ENCODE measurements at places on chromosomes 1 and 21.

DNA sequence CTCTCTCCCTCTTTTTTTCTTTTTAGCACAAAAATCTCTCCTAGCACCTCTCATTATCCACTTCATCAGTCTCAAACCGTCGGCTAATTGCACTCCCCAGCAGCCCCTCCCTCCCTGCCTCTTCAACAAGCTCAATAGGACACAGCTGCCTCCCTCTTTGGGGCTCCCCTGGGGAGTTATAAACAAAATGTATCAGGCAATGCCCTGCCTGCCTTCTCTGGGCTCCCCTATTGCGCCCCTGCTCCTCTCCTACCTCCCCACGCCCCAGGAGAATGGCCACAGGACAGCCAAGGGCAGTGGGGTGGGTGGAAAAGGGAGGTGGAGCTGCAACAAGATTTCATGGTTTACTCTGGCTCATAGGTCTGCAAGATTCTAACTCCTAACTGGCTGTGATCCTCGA is 147.1 kb upstream of the GRIK3 start:
- DNase-seq = no peak

GRCh38 chr1:110879758-110880606 is 7.0 kb downstream of the CD53 start:
- no peak for DNase-seq

DNA sequence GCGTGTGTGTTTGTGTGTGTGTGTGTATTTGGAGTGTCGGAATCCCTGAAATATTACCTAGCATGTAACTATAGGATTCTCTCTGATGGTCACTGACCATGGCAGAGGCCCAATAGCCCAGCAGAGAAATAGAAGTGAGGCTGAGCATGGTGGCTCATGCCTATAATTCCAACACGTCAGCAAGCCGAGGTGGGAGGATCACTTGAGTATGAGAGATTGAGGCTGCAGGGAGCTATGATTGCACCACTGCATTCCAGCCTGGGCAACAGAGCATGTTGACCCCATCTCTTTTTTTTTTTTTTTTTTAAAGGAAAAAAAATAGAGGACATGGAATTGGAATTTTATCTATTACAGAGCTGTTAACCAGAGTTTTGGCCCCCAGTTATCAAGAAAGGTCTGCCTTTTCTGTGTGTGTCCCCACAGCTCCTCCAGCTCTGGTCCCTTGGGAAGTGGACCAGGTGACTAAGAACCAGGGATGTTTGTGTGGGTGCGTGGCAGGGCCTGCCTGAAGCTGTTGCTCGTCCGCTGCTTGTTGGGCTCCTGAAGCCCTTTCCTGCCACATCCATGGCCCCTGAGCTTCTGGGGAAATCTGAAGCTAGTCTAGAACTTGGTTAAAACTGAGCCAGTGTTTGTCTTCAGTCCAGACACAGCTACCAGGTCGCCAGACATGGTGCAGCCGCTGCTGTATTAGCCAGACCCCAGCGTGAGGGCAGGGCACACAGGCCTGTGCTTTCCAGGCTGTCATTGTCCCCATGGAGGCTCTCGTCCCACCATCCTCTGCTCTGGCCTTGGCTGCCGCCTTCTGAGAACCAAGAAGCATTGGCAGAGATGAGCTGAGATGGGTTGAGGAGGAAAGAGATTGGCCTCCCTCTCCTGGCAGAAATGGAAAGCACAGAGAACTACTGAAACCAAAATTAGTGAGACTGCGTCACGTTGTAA is 25.5 kb downstream of the CAPN9 start:
- no peak for DNase-seq

- no peak for DNase-seq
These were observed 76.9 kb upstream of the B3GALT5 start for GRCh38 chr21:39535646-39536437.

DNA sequence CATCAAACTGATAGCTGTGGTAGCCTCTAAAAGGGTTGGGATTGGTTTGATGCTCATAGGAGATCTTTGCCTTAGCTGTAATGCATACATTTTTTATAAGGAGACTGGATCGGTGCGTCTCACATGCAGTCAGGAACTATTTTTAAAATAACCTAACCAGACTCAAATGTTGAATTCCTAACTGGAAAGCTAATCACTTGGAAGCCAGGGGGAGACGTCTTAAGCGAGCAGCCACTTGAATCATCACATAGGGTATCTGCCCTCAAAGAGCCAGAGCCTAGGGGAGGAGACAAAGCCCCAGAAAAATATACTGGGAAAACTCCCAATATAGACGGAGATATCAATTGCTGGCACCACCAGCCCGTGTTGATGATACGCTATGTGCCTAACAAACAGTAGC is 61.7 kb upstream of the PUM1 start:
- no peak for DNase-seq

GRCh38 chr1:208162903-208163302 is 81.3 kb downstream of the PLXNA2 start:
- DNase-seq = no peak

DNA sequence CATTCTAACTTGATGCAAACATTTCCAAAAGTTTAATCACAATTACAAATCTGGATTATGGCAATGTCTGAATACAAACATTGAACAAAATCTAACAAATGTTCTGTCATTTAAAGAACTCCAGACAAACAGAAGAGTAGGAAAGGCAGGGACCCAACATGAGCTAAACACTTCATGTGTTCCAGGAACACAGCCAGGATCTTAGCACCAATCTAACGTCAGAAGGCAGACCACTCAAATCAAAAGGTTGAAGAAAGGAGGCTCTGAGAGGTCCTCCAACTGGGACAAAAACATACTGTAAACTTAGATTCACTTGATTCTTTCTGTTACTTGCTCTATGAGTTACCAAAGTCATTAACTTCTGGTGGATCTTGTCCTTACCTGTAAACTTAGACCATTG is 374.0 kb downstream of the NEGR1 start:
- no peak for DNase-seq

DNA sequence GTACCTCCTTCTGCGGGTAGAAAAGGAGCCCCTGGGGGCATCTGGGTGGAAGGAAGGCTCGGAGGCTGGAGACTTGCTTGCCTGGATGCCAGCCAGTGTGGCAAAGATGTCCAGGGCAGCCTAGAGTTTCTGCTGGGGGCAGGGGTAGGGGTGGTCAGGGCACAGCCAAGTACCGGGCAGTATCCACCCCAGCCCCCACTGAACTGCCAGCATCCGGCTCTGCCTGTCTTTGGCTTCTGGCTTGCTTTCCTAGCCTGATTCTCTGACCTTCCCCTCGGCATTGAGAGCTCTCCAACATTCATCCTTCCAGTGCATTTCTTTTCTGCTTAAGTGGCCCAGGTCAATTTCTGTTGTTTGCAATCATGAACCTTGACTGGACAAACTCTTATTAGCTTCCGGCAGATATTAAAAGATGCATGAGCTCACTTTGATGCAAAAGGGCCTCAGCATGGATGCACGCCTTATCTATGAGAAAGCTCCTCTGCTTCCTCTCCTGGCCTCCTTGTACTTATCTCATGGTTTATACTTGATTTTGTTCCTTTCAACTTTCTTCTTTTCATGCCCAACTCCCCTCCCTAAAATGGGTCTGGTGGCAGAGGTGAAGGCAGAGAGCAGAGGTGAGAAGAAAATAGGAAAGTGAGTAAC is 116.9 kb downstream of the HLCS start:
- no peak for DNase-seq

GRCh38 chr1:111778066-111778465 is 22.4 kb downstream of the DDX20 start:
- no peak for DNase-seq

DNA sequence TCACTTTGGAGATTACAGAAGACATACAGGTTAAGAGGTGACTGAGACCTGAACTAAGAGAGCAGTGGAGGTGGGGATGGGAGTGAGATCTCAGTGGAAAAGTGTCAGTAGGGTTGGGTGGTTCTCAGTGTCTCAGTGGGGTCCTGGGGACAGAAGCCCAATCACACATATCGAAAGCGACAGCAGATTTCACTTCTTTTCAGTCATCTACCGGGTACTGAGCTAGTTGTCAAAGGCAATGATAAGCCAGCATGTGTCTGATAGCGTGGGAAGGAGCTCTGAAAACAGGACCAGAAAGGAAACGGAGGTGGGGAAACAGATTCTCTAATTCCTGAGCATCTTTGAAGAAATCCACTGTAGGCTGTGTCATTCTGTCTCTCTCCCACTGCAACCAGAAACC is 59.5 kb downstream of the RHOU start:
- DNase-seq = no peak

- no peak for DNase-seq
These were observed 192.0 kb downstream of the CACNA1E start for GRCh38 chr1:181675091-181675917.

DNA sequence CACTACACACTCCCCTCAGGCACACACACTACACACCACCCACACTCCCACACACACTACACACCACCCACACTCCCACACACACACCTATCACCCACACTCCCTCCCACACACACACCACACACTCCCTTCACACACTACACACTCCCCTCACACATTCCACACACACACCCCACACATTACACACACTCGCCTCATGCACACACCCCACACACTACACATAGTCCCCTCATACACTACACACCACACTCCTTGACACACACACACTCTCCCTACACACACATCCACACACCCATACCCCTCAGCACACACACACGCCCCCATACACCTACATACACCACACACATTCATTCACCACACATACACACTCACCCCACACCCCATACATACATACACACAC is 31.0 kb upstream of the SELENON start:
- DNase-seq = no peak

GRCh38 chr1:10105484-10105883 is 72.7 kb downstream of the UBE4B start:
- DNase-seq = no peak

GRCh38 chr1:63612564-63612963 is 19.4 kb downstream of the PGM1 start:
- no peak for DNase-seq

DNA sequence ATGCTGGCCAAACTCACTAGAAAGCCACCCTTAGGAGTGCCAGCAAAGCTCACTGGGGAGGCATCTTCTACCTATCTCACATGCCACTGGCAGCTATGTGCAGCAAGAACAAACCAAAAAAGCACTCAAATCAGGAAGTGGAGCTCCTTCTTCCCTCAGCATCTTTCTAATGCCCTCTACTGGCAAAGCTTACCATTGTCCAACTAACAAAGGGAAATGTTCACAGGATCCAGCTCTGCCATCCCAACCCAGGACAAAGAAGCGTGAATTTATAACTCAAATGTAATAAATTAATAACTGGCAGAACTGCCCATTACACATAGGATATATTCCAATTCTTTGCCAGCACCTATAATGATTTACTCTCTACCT is 38.9 kb downstream of the LEPR start:
- peak; percentile 33 for DNase-seq

GRCh38 chr1:205497351-205497750 is 7.1 kb upstream of the CDK18 start:
- no peak for DNase-seq

DNA sequence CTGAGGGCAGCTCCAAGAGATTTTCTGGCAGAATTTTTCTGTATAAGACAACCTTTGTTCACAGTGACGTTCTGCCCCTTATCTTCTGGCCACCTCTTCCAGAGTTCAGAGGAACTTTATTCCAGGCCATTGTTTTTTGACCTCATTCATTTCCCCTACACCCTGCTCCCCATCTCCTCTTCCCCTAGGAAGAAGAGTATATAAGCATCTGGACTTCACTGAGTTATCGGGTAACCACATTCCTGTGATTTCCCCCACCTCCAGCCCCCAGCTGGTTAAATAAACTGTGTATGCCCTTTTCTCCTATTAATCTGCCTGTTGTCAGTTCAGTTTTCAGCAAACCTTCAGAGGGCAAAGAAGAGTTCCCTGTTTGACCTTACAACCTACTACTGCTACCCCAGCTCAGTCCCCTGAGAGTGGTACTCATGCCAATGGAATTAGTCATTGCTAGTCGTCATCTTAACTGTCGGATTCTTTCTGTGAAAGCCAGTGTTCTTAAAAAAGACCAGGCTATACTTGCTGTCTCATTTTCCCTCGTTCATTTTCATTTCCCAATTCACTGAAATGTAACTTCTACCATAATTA is 14.3 kb upstream of the ALG14 start:
- DNase-seq = peak; percentile 59

DNA sequence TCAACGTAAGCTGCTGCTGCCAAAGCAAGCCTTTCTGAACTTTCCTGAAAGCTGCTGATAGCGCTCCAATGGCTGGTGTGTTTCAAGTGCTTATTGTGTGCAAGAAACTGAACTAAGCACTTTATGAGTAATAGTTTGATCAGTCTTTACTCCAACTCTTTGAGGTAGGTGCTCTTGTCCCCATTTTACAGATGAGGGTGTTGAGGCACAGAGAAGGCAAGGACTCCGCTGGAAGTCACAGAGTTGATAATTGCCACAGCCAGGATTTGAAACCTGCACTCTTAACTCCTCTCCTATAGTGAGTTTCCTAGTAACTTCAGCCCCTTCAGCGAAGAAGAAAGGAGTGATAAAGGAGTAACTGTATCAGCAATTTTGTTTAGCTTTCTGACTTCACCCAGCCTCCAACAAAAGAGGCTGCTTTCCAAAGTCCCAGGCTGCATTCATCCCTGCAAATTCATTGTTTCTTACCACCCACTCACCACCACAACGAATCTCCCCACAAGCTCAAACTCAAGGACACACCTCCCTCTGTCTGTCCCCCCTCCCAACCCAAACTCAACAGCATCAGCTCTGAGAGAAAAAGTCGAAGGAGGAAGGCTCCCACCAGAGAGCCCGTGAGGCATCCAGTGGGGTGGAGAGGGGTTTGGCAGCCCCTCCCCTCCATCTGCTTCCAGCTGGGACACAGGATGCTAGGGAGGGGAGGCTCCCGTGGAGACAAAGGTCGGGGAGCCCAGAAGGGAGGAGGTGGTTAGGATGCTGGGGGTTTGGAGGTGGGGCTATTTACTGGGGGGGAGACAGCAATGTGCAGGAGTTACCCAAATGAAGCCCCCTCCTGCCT is 139.6 kb downstream of the NAV1 start:
- DNase-seq = peak; percentile 64

GRCh38 chr1:202756391-202756790 is 46.1 kb upstream of the SYT2 start:
- no peak for DNase-seq

DNA sequence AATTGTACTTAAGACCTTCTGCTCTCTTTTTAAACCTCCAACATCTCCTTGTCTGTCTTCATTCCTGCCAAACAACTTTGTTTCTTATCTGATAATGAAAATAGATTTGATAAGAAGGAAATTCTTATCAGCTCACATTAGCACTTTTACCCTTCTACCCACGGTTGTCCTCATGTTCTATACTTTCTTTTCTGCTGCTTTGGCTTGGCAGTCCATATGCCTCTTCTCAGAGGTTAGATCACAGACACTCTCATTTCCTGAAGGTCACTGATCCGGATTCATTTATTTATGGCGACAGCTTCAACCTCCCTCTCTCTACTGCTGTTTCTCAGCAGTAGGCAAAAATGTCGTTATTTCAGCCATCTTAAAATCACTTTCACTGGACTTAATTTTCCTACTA is 2015.8 kb downstream of the NCAM2 start:
- no peak for DNase-seq

DNA sequence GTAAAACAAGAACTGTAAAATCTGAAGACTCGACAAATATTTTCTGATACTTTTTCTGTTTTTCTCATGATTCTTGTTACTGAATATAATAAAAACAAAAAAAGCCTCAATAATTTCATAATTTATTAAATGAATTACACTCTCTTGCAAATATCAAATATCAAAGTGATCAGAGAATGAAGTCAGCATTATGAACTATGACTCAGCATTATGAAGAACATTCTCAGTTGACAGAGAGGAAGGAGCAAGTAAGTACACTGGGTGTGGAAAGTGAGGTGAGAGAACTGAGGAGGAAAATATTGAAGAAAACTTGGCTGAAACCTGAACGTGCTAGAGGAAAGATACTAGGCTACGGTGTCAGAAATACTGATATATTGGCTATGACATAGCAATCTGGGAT is 529.5 kb downstream of the KCNT2 start:
- DNase-seq = no peak

GRCh38 chr1:54117815-54118563 is 34.8 kb downstream of the CDCP2 start:
- DNase-seq = no peak

Data from NT2/D1 (cell line).